Activated CD8-positive, alpha-beta memory T cell treated with anti-CD3 and anti-CD28 coated beads for 48 hours (primary cell): ENCODE measurements at places on chromosomes 3 and 15.

GRCh38 chr3:9803494-9803893 lies 6.6 kb upstream of the TTLL3 start:
- DNase-seq, result no peak

DNA sequence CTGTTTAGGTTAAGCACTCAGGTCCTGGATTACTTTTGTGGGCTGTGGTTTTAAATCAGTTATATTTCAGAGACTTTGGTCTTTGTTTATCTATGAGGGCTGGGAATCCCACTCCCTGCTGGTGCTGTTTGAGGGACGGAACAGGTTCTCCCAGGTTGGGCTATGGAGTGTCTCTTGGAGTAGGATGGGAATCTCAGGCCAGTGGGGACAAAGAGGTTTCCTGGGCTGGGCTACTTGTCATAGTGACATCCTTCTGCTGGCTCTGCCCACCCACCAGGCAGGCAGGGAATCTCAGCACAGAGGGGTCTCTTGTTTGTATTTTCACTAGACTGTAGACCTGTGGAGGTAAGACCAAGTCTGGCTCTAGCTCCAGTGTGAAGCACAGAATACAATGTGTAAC lies 47.2 kb upstream of the UBE3A start:
- DNase-seq, result no peak

- no peak for DNase-seq
Measured at GRCh38 chr3:99910752-99911290, 93.2 kb downstream of the CMSS1 start.

- DNase-seq, result no peak
Measured at GRCh38 chr3:102238362-102238761, 196.5 kb upstream of the ZPLD1 start.

DNA sequence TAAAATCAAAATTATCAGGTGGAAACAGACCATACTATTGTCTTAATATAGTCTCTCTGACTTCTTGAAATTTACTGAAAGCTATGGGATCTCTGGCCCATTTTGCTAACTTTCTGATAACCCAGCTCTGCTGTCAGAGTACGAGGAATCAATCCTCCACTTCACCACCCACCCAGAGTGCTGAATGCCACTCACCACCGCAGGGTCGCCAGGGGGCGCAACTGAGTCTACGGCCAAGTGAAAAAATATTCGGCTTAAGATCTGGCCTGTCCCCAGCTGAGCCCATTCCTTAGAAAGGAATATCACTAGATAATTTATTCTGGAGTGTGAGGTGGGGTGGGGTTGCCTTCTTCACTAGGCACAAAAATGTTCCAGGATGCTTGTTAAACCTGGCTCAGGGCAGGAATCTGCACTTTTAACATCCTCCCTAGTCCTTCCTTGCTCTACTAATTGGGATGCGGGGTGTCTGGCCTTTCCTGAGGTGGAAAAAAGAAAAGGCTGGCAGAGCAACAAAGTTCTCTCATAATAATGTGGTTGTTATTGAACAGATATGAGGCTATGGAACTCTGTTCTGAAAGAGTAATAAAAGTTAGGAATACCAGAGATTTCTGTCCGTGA lies 520.6 kb downstream of the MFSD1 start:
- DNase-seq, result no peak

DNA sequence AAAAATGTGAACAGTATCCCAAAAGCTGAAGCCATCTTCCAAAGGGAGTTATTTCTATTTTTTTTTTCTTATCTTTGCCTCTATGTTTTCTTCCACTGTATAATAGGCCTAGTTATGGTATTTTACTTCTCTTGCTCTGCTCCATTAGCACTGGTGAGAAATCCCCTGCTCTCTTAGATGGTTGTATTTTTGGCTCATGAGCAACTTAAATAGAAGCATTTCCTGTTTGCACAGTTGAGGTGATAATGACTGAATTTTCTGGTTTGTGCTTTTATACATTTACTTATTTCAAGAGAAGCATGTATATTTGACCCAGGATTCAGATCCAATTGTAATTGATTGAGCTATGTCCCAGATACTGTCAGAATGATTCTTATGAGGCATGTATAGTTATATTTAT lies 61.6 kb upstream of the CD200R1L start:
- DNase-seq, result no peak

- DNase-seq, result no peak
Measured at GRCh38 chr3:24525022-24525421, 30.4 kb upstream of the THRB start.

- no peak for DNase-seq
Measured at GRCh38 chr3:195748661-195749060, 27.9 kb downstream of the MUC20 start.

DNA sequence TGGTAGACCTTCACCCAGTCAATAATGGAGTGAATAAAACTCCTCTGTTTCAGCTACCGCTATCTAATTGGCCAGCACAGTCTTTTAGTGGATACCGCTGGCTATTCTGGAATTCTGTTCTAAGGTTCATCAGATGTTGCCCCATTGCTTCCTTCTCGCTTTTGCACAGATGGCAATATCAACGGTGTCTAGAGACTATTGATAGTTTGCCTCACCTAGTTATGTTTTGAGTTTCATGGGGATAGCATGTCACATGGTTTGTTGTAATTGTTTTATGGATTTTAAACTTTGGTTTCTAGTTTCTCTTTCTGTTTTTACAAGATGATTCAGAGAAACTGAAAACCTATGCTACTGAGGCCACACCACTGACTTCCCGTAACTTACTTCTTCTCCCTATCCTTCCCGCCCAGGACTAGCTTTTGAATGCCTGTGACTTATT lies 2.0 kb downstream of the XRN1 start:
- no peak for DNase-seq

DNA sequence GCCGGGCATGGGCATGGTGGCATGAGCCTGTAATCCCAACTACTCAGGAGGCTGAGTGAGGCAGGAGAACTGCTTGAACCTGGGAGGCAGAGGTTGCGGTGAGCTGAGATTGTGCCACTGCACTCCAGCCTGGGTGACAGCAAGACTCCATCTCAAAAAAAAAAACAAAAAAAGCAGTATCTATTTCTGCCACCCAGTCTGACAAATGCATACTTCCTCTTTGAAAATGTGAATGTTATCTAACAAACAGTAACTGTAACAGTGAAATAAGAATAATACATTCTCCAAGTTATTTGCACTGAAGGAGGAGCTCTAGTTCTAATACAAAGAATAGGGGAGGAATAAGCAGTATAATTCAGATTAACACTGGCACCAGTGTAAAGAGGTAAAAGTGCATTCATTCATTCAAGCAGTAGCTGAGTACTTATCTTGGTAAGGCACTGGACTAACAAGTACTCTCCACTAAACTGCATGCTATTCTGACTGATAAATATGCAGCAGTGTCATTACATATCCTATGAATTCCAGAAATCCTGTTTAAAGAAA lies 12.9 kb downstream of the VPS13C start:
- DNase-seq, result no peak

DNA sequence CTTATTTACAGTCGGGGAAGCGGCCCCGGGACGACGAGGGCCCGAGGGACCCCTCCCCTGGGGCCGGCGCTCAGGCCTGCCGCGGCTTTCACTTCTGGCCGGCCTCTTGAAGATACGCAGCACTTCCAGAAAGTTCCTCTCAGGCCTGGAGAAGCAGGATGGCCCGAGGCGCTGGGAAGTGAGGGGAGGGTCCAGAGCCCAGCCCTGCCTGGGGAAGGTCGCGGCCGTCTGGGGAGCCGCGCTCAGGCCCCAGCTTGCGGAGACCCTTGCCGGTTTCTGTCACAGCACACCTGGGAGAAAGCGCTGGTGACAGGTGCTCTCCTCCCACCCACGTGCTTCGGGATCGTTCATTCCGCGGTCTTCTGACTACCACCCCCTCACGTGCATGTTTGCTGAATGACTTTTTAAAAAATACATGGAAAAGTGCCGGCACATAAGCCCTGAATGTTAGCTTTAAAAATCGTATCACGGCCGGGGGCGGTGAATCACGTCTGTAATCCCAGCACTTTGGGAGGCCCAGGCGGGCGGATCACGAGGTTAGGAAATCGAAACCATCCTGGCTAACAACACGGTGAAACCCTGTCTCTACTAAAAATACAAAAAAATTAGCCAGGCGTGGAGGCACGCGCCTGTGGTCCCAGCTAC lies 727 bp upstream of the TM2D3 start:
- DNase-seq, result no peak

DNA sequence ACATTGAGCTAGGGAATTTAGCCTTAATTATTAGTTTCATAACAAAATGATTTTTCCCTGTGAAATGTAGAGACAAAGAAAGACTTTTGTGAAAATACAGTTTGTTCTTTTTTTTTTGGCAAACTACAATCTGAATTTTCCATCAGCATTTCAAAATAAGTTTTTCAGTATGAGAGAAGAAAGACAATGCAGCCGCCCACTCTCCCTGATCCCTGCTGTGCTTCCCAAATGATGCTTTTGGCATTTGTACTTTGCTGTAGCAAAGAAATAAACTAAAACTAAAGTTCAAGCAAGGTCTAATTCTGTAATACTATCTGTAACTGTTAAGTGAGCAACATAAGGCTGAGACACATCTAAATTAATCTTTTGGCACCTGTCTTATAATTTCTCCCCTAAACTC lies 782.2 kb downstream of the VGLL3 start:
- no peak for DNase-seq

GRCh38 chr3:55172913-55173312 lies 245.1 kb upstream of the LRTM1 start:
- no peak for DNase-seq

- DNase-seq, result no peak
Measured at GRCh38 chr3:17491601-17492000, 250.8 kb downstream of the TBC1D5 start.

GRCh38 chr15:48664436-48664835 lies 18.9 kb upstream of the FBN1 start:
- no peak for DNase-seq

DNA sequence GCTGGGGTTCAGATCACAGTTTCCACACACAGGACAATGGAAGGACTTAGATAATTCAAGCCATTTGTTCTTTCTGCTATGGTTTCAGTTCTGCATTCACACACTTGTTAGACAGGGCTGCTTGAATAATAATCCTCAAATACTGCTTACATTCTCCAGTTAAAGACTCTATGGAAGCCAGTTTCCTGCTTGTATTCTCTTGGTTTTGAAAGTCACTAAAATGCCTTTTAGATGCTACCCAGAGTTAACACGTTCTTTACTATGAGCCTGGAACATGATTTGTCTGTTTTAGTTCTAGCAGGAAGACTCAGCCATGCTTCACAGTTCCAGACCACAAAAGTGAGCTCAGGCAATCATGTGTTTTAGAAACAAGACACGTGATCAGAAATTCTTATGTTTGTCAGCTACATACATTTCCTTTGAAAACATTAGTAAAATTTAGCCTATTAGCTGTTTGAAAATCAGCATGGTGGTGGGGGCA lies 152.4 kb downstream of the LEKR1 start:
- no peak for DNase-seq

DNA sequence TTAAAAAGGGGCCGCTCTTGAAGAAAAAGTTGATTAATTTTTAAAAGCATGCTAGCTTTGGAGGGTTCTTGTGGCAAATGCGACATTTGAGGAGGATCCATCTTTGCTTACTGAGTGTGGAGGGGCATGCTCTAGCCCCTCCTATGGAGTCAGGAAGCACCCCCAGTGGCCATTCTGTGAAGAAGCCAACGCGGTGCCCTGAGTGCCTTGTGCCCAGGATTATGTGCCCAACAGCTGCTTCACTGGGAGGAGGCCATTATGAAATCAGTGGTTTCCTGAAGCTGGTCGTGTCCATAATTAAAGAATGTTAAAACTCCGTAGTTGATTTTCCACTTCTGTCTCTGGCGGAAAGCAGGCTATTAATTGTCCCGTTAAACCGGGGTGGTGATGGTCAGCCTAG lies 69.1 kb upstream of the TNFAIP8L3 start:
- no peak for DNase-seq

DNA sequence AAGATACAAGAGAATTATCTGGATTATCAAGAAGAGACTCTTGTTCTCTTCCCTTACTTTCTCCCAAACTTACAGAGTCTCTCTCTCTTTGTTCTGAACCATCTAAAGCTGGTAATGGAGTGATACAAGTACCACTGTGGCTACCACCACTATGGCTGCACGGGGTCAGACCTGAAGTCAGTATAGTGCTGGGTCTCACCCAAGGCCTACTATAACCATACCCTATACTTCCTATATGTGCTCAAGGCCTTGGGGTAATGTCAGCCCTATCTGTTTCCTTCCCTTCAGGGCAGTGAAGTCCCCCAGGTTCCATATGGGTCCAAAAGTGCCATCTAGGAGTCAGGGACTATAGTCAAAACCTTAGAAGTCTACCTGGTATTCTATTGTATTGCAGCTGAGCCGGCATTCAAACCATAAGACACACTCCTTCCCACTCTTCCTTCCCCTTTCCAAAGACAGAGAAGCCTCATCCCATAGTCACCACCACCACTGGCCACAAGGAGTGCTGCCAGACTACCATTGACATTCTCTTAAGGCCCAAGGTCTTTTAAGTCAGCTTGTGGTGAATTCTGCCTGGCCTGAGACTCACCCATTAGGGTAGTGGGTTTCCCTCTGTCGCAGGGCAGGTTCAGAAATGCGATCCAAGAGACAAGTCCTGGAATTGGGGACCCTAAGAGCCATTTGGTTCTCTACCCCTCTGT lies 615.0 kb upstream of the NECTIN3 start:
- DNase-seq, result no peak

DNA sequence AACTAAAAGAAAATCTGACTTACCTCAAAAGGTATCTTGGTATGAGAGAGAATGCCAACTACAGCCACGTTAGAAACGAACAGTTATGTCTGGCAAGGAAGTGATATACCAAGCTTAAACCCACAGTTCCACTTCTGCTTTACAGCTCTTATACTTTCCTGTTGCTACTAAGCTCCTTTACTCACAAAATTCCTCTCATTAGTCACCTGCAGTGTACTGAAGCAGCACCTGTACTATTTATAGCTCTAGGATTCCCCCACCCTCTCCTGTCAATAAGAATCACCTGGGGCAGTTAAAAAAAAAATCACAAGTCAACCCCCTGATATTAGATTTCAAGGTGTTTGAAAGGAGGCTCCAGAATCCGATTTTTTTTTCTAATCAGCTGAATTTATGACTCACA lies 2.9 kb upstream of the TMEM266 start:
- no peak for DNase-seq

DNA sequence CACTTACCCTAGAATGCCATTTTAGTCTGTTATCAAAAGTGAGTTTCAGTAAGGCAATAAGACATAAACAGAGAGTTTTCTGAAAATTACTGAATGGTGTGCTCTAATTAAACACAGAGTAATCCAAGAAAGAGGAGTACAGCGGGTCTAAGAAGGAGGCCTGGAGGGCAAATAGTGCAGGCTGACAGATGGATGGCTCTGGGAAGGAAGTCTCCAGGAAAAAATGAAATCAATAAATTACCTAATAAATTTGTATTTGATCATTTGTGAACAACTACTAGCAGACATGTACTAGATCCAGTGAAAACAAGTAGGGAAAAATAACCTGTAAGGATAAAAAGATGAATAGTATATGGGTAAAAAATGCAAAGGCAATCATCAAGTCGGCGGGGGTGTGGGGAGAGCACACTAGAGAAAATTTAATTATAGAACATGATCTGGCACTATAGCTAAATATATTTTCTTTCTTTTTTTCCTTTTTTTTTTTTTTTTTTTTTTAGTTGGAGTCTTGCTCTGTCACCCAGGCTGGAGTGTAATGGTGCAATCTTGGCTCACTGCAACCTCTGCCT lies 22.6 kb upstream of the GPD1L start:
- DNase-seq, result no peak

GRCh38 chr3:38140326-38141172 lies 2.1 kb downstream of the MYD88 start:
- no peak for DNase-seq
